NCI-H510A (cell line): ENCODE measurements at places on chromosomes 2 and 18.

DNA sequence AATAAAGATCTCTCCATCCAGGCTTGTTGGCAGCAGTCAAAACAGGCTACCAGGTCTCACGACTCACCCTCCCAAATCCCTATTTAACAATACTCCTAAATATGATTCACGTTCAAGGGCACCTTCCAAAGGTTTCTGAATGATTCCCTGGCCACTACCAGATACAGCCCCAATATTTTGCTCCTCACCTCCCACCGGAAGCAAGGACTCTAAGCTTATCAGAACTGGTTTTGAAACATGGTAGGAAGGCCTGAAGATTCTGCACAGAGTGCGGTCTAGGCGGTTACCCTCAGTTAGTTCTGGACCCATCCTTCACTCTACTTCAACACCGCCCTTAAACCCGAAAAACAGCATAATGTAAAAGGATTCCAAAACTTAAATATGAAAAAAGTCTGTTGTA lies 5.2 kb downstream of the PPP4R1 start:
- DNase-seq = no peak

DNA sequence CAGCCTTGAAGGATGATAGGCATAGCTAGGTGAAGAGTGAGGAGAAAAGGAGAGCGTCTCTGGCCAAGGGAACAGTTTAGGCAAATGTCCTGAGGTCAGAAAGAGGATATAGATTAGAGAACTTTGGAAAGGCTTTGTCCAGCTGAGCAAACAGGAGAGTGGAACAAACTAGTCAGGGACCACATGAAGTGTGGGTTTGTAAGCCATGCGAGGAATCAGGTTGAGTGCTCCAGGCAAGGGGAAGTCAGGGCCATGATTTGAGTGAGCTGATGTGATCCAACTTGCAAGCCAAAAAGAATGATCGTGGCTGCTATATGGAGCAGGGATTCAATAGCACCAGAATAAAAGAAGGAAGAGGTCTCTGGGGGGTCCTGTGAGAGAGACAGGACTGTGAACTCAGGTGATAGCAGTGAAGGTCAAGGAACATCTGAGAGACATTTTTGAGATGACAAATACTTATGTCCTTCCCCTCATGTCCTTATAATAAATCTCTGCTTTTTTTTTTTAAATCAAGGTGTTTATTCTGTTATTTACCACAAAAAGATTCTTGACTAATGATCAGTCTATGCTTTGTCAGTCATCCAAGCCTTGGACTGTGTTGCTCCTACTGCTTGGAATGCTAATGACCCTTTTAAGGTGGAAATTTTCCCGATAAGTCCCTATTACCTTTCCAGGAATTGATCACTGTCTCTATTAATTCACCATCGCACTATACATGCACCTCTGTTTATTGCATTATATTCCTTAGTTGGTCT lies 472.6 kb downstream of the TXNL1 start:
- DNase-seq = peak; percentile 0

DNA sequence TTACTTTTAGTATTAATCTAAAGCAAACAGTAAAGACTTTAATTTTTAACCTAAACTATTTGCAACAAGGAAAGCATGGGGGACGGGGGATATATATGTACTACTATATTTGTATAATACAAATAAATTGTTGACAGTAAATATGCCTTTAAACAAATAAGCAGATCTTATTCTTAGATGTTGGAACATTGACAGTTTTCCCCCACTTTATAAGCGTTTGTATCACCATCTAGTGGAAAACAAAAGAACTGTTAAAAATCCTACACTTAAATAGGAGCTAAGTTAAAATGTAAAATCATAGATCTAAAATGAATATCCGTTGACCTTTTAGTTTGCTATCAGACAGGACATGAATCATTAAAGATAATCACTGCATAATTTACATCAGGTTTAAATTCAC lies 50.0 kb downstream of the RBBP8 start:
- DNase-seq = no peak

GRCh38 chr2:151238527-151239487 lies 22.9 kb downstream of the RBM43 start:
- DNase-seq = no peak

DNA sequence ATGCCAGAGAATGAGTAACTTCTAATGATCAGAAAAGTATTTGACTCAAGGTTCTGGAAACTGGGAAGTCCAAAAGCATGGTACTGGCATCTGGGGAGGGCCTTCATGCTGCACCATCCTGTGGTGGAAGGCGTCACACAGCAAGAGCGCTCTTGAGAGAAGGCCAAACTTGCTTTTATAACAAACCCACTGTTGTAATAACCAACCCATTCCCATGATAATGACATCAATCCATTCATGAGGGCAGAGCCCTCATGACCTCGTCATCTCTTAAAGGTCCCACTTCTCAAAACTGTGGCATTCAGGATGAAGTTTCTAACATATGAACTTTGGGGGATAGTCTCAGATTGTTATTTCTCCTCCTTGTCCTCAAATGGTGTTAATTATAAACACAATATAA lies 67.8 kb downstream of the COA5 start:
- DNase-seq = no peak

- DNase-seq = no peak
Observed at GRCh38 chr2:10707831-10708230, 13.6 kb upstream of the ATP6V1C2 start.
